AML-193 (cell line): ENCODE measurements at places on chromosomes 1 and 21.

- DNase-seq, result no peak
Measured at GRCh38 chr1:211571998-211572397, 7.0 kb downstream of the SLC30A1 start.

GRCh38 chr1:207645635-207646081, 725 bp downstream of the CR1L start:
- no peak for DNase-seq

DNA sequence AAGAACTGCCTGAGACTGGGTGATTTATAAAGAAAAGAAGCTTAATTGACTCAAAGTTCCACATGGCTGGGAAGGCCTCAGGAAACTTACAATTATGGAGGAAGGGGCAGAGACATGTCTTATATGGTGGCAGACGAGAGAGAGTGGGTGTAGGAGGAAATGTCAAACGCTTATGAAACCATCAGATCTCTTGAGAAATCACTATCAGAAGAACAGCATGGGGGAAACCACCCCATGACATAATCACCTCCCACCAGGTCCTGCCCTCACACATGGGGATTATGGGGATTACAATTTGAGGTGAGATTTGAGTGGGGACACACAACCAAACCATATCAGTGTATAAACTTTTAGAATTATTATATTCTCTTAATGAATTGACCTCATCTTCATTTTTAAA, 335.9 kb upstream of the DPYD start:
- DNase-seq, result no peak

DNA sequence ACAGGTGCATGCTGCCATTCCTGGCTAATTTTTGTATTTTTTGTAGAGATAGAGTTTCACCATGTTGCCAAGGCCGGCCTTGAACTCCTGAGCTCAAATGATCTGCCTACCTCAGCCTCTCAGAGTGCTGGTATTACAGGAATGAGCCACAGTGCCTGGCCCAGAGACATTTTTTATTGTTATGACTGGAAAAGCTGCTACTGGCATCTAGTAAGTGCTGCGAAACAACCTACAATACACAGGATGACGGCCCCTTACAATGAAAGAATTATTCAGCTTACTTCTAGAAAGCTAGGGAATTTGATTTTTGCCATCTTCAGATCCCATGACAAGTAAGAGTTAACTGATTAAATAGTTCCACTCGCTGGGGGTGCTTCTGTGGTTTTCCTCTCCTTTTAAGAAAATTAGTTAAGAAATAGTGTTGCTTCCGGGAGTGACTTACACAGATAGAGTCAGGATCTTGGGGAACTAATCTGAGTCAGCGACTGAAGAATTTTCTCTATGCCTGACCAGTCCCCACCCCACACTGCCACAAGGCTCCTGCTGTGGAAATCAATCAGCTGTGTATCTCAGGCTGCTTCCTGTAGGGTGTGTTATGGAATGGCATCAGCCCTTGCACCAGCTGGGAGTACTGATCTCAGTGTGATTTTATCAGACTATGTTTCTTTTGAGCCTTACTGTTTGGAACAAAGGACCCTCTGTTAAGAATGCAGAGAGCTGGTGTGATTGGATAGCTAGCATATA, 93.0 kb upstream of the BMP8A start:
- DNase-seq, result peak; percentile 88

DNA sequence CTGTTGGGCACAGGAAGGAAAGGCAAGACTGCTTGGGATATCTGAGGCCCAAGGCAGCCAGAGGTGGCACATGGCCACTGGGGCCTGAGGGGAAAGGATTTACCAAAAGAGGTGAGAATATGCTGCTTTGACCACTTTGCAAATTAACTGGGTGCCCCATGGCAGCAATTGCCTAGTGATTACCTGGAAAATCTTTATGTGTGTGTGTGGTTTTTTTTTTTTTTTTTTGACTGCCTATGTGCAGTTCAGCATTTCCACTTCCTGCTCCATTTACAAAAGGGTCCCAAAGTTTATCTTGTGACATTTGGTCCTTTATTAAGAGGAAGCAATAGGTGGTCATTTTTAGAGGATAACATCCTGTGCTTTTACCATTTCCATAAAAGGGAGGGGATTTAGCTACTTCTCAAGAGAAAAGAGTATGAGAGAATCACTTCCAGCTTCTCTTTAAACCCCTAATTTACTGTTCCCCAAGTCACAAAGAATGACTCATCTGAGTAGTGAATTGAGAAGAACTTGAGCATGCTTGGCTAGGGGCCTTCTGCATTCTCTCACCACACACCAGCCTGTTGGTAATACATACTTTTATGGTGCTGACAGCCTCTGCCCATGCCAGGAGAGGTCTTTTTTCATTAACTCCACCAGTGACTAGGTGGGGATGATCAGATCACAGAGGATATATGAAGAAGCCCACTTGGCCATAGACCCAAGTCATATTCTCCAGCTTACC, 52.1 kb downstream of the SYDE2 start:
- DNase-seq, result no peak

GRCh38 chr1:243390162-243390791, 134.4 kb downstream of the SDCCAG8 start:
- DNase-seq, result no peak

DNA sequence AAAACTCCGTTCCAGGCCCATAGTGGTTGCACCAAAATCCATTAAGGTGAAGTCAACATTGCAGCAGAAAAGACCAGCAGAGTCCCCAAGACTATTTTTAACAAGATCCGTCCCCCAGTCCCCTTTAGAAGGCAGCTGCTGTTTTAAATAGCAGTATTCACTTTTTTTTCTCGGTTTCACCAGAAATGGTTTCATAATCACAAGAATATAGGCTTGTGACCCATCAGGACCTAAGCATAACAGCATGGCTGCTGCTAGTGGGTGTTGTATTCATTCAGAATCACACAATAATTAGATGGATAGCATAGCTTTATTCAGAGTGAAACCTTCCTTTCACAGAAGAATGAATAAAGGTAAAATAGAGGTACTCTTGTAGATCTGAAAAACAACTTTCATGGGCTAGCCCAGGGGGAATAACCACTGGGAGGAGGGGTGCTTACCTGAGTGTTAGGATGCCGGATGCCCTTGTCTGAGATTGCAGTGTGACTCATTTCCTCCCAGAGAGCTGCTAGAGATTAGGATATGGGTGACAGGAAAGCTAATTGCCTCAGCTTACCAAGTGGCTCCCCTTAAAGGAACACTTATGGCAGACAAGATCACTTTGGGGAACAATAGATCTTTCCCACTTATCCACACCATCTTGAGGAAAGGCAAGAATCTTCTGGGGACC, 35.0 kb downstream of the ACKR1 start:
- no peak for DNase-seq

DNA sequence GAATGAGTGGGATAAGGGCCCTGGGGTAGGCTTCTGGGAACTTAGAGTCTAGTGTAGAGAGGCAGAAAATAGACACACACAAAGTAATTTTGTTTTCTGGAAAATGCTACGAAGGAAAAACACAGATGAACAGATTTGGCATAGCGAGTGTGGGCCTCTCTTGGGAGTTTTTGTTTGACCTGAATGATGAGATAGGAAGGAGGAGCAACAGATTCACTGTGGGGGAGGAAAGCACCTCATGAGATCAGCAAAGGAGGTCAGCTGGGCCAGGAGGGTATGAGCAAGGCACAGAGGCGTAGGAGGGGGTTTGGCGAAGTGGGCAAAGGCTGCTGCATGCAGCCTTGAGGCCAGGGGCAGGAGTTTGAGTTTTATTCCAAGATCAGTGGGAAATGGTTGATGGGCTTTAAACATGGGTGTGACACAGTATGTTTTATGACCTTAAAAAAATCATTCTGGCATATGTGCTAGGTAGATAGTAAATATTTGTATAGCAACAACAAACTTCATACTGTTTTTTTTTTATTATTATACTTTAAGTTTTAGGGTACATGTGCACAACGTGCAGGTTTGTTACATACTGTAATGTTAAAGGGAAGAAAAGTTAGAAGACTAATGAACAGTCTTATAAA, 57.9 kb downstream of the FGGY start:
- DNase-seq, result no peak

DNA sequence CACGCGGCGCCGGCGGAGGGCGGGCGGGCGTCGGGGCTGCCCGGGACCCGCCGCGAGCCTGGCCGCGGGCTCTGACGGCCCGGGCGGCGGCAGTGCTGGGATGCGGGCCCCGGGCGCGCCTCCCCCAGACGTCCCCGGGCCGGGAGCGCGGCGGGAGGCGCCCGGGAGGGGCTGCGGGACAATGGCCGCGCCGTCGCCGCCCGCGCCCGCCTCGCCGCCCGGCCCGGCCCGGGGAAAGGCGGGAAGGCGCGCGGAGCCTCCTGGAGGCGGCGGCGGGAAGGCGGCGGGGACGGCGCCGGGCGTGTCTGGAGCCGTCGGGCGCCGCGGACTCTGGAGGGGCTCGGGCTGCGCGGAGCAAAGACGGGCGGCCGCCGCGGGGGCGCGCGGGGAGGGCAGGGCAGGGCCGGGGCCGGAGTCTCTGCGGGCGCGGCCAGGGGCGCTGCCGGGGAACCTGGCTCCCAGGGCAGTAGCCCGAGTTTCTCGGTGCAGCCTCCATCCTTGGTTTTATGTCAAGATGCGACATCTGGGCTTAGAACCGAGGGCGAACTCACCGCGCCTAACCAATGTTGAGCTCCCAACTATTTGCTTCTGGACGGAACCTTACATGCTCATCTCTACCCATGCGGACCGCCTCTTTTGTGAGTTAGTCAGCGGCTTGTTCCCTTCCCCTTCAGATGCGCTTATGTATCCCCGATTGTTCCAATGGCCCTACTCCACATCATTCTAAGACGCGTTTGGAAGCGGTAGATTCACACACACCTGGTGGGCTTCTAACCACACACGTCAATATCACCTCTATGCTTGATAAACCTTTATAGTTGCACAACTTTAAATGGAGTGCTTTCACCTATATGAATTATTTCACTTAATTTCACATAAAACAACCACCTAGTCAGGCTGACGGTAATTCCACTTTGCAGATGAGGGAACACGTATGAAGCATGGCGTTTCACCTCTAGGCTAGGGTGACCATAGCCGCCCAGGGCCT, 651 bp downstream of the ZBTB8A start:
- no peak for DNase-seq

DNA sequence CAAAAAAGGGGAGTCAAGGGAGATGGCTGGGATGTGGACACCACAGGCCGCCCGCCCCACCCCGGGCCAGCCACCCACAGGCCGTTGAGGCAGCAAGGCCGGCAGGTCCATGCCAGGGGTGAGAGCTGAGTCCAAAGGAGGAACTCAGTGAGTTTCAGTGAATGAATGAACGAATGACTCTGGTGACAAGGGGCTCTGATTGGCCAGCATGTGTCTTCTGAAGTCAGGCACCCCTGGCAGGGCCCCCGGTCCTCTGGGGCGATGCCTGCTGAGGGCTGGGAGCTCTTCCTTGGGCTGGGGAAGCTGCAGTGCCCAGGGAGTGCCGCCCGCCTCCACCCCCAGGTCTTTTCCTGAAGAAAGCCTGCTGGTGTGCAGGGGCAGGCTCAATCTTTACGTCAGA, 236.1 kb upstream of the VAMP3 start:
- DNase-seq, result no peak

DNA sequence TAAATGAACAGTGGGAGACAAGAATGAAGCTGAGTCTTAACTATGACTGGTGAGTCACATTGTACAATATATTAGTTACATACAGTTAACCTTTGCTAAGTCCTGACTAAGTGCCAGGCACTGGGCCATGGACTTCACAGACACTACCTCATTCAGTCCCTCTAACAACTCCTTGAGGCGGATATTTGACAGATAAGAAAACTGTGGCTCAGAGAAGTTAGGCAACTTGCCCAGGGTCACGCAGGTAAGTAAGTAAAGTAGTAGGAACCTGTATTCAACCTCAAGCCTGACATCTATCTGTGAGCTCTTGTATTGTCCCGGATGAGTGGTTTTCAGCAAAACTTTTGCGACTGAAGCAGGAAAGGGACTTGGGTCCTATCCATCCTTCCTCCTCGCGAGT, 62.1 kb downstream of the GNG12 start:
- DNase-seq, result no peak

GRCh38 chr1:156894711-156895454, 1.4 kb downstream of the PEAR1 start:
- DNase-seq, result no peak

DNA sequence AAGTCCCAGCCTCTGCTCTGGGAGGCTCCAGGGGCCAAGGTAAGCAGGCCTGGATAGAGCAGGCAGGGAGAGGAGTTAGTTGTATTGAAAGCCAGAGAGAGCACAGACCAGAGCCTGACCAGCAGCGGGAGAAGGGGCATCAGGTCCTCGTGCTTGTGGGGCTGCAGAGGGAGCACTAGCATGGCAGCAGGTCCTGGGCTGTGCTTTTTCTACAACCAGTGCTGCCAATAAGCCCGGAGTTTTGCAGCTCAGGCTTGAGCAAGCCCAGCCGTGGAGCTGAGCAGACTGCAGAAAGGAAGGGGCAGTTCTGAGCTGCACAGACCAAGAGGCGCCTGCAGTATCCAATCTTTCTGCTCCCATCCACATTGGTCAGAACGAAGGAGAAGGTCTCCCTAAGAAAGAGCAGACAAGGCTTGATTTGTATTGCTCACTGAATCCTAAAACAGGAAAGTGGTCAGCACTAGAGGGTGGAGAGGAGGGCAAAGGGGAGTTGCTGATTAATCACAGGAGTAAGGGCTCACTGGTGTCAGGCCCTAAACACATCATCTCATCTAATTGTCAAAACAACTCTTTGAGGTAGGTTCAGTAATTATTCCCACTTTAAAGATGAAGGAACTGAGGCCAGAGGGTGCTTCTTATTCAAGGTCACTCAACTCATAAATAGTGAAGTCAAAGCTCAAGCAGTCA, 2.7 kb downstream of the DENND2D start:
- peak; percentile 27 for DNase-seq

DNA sequence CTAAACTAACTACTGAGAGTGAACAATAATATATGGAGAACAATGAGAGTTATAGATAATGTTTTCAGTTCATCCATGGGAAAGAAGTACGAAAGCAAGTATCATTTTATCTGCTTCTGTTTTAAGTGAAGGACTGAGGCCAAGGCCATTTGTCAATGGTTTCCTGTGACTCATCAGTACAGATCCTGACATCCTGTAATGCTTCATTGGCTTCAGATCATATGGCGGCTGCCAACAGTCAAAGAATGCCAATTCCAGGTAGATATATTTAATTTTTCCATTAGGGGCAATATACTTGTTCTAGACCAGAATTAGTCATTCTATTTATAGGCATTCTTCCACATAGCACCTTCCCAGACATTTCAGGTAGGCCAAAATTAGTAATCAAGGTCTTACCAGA, 97.3 kb downstream of the USH2A start:
- DNase-seq, result no peak

DNA sequence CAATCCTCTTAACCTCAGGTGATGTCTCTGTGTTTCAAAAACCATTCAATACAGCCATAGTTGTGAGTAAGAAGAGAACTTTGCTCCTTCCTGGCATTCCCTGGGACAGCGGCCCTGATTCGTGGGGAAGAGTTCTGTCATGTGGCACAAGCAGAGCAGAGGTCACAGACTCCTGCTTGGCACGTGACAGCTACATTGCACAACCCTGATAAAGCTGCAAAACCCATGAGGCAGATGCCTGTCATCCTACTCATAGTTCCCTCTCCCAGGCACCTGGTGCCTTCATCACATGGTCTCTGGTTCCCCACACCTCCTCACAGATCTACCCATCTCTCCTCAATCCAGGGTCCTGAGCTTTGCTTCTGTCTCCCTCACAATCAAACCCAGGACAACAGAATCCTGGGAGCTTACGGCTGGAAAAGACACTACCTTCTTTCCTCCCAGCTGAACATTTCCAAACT, 70.8 kb downstream of the PLPP3 start:
- no peak for DNase-seq

GRCh38 chr1:214570442-214570841, 19.0 kb upstream of the PTPN14 start:
- no peak for DNase-seq
